ENCODE measurements at places on chromosomes 2 and 18. TPM values are rescaled to one million over a fixed set of nuclear protein-coding genes. Genes with fewer than 3 reads are reported as not detected.

Gene RPRD1A
- total RNA-seq: 37.1 TPM

Gene PTGR3
- 13.2 TPM for total RNA-seq

Gene TAF1B
- total RNA-seq: 26.4 TPM

Gene HOXD12
- total RNA-seq: not detected

Gene LBX2
- 0.09 TPM for total RNA-seq

Gene EFHD1
- total RNA-seq: not detected

Gene CTLA4
- 6.2 TPM for total RNA-seq

Gene EMILIN1
- 34.8 TPM for total RNA-seq

Gene YES1
- total RNA-seq: 168 TPM
